ENCODE measurements at places on chromosomes 5 and 9.

DNA sequence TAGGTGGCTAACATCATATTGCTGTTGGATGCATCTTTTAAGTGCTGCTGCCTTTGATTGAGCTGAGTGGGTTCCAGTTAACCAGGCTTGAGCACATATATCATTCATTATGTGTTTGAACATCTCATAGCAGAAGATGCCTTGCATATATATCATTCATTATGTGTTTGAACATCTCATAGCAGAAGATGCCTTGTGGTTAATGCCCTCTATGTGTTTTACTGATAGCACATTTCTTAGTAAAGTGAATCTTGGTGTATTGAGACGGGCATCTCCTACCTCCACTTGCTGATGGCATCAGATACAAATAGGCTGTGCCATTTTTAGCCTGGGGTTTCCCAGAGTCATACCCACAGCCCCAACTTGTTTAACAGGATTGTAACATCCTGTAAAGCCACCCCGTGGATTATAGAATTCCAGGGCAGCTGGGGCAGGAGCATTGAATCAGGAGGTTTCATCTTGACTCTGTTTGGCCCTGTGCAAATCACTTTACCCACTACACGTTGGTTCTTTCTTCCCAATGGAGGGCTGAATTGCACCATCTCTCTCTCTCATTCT, 26.5 kb downstream of the MTAP start:
- no peak for DNase-seq

DNA sequence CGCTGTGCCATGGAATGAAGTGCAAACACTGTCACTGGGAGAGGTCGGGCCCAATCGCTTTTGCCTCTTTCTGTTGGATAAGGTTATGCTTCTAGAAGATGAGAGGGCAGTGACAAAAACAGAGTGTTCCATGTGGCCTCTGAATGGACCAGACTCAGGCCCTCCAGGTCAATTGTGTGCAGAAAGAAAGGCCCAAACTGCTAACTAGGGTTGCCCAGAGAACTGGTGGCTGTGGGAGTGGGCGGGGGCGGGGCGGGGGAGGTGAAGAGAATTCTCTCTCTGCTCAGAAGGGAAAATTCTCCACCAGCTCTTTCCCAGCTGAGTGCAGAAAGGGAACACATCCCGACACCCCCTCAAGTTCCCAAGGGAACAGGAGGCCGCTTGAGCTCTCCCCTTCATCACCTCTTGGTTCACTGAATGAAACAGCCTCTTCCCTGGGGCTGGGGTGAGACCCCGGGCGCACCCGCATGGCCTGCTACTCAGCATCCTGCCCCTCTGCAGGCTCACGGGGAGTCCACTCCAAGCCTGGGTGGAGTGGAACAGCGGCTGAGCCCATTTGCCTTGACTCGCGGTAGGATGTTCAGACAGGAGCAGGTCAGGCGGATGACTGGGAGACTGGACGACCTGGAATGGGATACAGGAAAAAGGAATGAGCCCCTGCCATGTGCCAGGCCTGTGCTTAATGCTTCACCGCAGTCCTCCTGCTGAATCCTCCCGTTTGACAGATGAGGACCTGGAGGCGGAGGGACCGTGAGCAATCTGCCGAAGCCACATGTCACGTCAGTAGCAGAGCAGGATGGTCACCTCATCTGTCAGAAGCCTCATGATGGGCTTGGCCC, 93.8 kb upstream of the FANCC start:
- no peak for DNase-seq

GRCh38 chr9:123523001-123523400, 167.0 kb downstream of the CRB2 start:
- no peak for DNase-seq

DNA sequence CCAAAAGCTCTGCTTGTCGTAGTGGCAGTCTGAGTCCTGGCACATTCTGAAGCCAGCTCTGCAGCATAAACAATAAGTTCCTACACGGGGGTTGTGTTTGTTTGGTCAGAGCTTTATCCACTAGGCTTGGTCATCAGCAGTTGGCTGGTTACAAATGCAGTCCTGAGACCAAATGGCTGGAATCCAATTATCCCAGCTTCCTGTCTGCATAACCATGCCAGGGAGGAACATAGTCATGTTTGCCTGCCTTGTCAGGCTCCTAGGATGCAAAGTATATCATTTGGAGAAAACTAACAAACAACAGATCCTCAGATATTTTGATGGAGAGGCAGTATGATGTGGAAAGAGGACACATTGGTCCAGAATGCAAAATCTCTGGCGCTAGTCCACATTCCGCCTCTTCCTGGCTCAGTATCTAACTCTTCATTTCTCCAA, 85.8 kb downstream of the FBXO38 start:
- DNase-seq: no peak

DNA sequence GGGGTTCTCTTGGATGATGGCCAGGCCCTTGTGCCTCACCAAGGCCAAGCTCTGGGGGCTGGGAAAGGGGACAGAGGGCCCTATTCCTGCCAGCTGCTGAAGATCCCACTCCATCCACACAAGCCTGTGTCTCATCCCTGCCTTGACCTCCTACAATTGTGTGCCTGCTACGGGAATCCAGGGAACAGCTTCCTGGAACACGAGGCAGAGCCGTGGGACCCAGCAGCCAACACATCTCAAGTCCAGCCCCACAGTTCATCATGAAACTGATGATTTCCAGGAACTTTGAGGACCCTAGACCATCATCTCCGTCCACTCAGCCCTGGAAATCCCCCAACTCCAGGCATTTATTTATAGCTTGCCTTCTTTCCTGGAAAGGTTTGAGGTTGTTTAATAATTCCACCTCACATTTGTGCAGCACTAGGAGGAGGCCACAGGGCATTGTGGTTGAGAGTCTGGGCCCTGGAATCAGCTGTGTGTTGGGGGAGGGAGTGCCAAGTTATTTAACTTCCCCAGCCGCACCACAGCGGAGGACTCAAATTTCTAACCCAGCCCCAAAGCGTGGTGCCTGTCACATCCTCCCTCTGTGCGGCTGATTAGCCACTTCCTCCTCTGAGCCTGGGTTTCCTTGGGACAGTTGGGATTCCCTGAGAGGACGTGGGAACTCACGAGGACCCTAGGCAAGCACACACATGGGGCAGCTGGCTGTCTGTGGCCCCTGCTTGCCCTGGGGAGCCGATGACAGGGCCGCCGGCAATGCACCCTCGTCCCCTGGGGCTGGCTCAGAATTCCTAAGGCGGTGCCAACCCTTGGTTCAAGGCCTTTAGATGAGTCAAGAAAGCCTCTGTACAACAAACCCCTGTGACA, 58.2 kb upstream of the GGTA1 start:
- no peak for DNase-seq

GRCh38 chr9:99579964-99580363, 241.7 kb upstream of the NR4A3 start:
- no peak for DNase-seq

DNA sequence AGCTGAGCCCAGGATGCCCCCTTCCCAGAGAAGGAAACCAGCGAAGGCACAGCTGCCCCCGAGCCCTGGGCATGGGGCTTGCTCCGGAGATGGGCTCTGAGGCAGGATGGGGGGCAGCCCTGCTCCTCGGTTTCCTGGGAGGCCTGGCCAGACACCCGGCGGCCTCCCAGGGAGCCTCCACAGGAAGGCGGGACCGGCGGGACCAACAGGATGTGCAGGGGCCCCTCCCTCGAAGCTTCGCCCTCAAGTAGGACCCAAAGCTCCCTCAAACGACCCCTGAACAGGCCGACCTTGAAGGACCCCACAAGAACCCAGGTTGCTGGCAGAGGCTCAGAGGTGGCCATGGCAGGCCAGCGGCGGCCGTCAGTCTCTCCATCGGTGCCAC, 11.7 kb downstream of the EXD3 start:
- no peak for DNase-seq

- DNase-seq: no peak
Measured at GRCh38 chr5:77394064-77394715, 97.9 kb downstream of the WDR41 start.

- DNase-seq: no peak
Measured at GRCh38 chr9:3205421-3206095, 320.2 kb downstream of the RFX3 start.

GRCh38 chr9:135973277-135974219, 12.4 kb upstream of the UBAC1 start:
- DNase-seq: no peak

- DNase-seq: no peak
Measured at GRCh38 chr9:133421615-133422542, at the start of gene ADAMTS13. Gene ADAMTS13 (plus strand): TSS chr9:133422367. CDS start chr9:133422444, 77 bp downstream.

DNA sequence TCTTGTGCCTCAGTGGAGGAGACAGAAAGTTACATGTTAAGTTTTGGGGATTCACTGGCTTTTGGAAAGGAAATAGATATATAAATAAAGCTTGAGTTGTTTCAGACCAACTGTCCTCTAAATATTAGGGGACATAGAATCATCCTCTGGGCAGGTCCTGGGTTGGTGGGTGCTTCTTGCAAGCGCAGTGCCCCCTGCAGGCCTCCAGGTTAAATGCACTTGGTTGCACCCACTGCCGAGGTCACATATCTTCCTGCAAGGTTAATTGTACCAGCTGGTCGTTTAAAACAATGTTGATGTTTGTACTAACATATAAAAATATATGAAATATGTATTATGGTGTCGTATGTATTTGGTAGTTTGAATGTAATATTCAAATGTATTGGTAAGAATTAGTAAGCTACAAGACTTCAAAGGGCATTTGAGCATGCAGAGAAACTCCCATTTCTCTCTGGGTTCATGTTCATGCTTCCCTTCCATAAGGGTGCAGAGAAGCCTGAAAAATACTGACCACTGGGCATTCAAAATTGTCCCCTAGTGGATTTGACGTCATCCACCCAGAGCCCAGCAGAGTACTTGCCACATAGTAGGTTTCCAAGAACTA, 87.0 kb downstream of the ZNF618 start:
- DNase-seq: peak; percentile 29

DNA sequence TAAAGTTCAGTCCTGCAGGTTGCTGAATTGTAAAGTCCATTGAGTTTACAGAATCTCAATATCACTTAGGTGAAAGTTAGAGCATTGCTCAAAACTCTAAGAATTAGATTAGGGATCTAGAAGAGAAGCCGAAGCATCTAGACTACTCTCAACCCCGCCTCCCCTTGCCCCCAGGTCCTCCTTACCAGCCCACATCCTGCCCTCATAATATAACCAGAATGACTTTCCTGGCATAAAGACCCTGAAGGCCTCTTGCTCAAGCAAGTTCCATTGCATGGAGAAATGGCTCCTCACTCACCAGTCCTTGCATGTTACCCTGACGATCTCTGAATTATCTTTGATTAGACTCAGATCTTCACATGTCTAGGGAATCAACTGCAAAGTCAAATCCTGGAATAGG, 78.8 kb downstream of the SPATA31C2 start:
- DNase-seq: no peak

All from stimulated activated CD4-positive, alpha-beta T cell treated with anti-CD3 and anti-CD28 coated beads, TNF-alpha, amount 100 ng/mL, for 48 hours (primary cell).